Muscle of leg (tissue), 16 donors: ENCODE measurements at places on chromosomes 2 and 18.

GRCh38 chr2:71712158-71712818 is 258.9 kb downstream of the DYSF start:
- DNase-seq = no peak

DNA sequence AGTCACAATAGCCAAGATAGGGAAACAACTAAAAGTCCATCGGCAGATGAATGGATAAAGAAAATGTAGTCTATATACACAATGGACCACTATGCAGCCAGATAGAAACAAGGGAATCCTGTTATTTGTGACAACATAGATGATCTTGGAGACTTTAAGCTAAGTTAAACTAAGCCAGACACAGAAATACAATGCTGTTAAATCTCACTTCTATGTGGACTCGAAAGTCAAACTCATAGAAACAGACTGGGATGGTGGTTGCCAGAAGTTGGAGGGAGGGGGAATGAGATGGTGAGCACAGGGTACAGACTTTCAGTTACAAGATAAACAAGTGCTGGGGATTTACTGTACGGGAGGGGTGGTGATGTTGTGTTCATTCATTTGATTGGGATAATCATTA is 5.4 kb upstream of the CNDP1 start:
- no peak for DNase-seq

GRCh38 chr2:230492107-230492506 is 76.1 kb downstream of the SP100 start:
- no peak for DNase-seq

- no peak for DNase-seq
These were observed 21.8 kb upstream of the NT5C1B start for GRCh38 chr2:18611184-18611583.

DNA sequence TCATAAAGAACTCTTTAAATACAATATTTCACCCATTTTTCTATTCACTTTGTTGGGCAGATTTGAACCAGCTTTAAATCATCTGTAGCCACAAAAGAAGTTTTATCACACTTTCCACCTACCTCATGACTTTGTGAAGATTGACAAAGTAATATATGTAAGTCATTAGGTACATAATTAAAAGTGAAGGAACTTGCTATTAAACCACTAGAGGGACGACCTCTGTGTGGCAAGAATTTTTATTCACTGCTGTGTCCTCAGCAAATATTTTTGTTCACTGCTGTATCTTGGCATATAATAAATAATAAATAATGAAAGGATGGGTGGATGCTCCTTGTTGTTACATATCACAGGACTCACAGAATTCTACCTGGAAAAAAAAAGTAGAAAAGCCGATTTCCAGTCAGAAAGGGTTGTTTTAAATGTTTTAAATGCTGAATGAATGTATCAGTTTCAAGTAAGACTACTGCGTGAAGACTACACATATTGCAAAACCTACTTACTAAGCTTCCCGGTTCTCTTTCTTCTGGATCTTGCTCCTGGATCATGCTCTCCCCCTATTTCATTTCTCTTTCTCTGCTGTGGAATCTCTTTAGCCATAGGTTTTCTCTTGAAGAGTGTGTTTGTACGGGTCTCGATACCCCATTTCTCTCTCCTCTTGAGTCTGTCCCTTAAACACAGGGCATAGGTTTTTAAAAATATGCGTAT is 44.8 kb downstream of the KCMF1 start:
- DNase-seq = no peak

DNA sequence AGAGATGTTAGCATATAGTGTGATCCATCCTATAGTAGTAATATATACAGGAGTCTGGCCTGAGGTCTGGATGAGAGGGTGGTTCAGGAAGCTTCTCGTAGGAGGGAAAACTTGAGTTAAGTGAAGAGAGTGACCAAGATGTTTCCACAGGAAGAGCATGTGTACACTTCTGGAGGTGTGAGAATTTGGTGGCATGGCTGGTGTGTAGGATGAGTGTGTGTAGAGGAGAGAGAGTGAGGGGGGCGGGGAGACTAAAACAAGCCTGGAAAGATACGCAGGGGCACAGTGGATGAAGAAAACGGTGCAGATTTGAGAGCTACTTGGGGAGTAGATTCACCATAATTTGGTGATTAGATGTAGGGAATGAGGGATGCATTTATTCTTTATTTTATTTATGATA is 43.5 kb upstream of the CTLA4 start:
- no peak for DNase-seq

- no peak for DNase-seq
These were observed 345.2 kb upstream of the SLC8A1 start for GRCh38 chr2:40797120-40797519.

GRCh38 chr2:106607371-106607770 is 120.2 kb downstream of the CD8B2 start:
- no peak for DNase-seq

DNA sequence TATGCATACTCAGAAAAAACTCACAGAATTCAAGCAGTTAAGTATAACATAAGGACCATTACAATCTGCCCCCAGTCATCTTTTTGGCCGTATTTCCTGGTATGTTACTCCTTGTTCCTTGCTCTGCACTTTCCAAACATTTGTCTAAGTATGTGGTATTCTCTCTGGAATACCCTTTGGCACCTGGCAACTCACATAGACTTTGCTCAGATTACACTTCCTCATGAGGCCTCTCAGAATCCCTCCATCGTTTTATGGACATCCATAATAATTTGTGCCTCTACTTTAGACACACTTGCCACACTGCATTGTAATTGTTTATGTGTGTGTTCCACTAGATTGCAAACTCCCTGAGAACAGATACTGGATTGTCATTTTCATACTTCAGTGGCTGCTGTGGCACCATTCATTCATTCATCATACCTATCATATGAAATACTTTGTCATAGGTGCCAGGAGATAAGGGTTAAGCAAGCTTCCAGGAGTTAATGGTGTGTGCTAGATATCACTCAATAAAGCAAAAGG is 84.0 kb downstream of the HIBCH start:
- DNase-seq = no peak

- DNase-seq = peak; percentile 76
These were observed 116.1 kb downstream of the SPTBN1 start for GRCh38 chr2:54572262-54572635.

- DNase-seq = peak; percentile 89
These were observed 513 bp downstream of the TRIP12 start for GRCh38 chr2:229921101-229921891.

GRCh38 chr18:13444430-13445240 is 226.1 kb downstream of the LDLRAD4 start:
- DNase-seq = no peak

- DNase-seq = no peak
These were observed 125.2 kb upstream of the PIK3C3 start for GRCh38 chr18:41829647-41830516.

DNA sequence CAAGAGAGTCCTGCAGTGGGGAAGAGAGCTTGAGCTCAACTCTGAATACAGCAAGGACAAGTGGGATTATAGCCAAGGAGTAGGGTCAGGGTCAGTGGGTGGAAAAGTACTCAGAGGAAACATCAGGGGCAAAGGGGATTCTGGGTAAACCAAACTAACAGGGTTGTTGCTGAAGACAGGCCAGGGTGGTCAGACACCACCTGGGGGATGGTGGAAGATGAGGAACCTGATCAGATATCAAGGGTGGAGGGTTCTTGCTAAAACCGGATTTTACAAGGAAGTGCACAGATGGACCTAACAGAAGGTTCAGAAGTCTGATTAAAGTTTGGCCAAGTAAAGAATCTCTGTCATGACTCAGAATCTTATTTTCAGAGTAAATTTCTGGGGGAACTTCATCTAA is 16.5 kb downstream of the OSBPL1A start:
- DNase-seq = no peak
